ENCODE measurements at places on chromosomes 2 and 18.

DNA sequence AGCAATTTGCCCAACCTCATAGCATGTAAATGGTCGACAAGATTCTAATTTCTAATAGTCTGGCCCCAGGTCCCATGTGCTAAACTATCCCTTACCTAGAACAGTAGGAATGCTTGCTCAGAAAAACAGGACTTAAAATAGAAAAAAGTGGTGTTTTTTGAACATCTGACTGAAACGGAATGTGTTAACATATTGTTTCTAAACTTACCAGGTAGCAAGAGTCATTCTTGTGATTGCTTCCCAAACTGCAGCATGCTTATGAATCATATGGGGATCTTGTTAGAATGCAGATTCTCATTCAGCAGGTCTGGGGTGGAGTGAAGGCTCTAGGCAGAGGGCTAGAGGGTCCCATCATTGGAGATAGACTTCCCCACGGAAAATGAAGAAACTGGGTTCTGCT, 5.8 kb upstream of the SLC20A1 start:
- no peak for DNase-seq

DNA sequence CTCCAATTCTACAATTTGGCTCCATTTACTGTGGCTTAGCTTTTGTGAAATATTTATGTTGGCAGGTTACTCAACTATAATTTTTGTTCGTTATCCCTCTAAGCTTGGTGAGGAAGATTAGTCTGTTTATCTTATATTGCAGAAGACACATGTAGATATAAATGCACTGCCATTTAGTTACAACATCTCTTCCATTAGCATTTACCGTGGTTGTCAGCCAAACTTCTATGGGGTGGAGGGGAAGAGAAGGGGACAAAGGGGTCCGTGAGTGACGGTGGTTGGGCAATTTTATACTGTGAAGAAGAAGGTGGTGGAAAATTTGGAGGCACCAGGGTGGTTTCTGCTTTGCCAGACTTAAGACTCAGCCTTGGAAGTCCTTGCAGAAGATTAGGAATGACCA, 117.6 kb upstream of the CXCR4 start:
- no peak for DNase-seq

DNA sequence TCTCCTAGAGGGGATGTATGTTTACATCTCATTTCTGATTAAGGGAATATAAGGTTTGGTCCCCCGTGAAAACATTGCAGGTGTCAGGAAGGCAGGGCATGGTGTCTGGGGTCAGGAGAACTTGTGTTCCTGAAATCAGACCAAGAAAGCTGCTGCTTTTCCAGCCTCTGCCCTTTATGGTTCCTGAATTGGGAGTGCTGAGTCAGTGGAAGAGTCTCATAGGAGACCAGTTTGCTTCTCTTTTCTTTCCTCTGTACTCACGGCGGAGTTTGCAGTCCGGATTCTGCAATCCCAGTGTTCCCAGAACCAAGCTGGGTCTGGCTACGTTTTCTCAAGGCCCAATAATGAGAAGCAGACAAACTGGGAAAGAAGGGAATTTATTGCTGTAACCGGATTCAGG, 5.1 kb upstream of the MARCO start:
- no peak for DNase-seq

GRCh38 chr2:1862608-1863280, 118.4 kb upstream of the PXDN start:
- no peak for DNase-seq

DNA sequence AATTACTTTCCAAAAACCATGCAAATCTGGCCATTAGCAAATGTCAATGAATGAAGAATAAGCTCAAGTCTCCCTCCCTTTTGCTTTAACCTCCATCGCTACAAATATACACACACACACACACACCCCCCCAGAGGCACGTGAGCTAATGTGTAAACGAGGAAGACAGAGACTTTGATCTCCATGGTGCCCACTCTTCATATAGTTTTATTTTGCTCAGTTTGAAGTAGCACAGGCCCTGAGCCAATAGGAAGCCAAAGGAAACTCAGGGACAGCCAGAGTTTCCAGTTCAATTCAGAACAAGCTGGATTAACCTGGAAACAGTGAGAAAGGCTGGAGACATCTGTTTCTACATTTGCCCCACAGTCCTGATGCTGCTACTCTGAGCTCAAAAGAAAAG, 248.4 kb upstream of the MEIS1 start:
- no peak for DNase-seq

DNA sequence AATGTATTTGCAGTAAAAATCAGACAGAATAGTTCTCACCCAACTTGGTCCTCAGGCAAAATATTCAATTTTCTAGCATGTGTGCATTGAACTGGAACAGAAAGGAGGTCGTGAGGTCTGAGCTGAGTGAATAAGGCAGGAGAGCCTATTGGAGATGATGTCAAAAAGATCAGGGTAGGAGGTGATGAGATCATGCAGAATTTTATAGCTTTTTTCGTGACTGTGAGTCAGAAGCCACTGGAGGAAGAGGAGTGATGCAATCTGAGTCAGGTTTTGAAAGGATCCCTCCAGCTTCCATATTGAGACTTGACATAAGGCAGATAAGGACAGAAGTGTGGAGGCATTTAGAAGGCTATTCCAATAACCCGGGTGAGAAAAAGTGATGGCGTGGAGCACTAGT, 299.5 kb upstream of the SOX11 start:
- no peak for DNase-seq

GRCh38 chr2:3041841-3042600, 335.6 kb downstream of the EIPR1 start:
- no peak for DNase-seq

DNA sequence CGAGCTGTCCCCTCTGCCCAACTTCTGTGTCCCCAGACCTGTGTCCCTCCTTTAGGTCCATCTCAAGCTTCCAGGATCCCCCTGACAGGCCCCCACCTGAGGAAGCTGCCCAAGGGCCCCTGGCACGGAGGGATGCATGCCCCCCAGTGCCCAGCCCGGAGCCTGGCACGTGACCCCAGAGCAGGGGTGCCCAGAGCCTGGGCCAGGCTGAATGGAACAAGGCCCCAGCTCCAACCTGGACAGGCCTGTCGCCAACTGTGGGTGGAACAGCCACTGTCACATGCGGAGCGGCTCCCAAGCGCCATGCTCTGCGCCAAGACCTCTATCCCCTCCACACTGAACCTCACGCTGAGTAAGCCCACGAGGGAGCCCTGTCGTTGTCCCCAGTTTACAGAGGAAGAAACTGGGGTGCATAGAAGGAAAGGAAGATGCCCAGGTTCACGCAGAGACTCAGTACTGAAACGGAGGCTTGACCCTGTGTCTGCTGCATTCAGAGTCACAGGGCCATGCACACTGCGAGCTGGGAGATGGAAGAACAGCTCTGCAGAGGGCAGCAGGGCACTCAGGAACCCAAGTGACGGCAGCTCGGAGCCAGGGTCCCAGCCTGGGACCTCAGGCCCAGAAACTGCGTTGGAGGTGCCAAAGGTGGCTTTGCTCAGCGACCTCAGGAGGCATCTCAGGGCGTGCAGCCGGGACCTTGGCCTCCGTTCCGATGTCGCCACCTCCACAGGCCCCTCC, 5.5 kb upstream of the ECEL1 start:
- DNase-seq: no peak

- no peak for DNase-seq
Observed at GRCh38 chr2:143279672-143280071, 150.5 kb downstream of the ARHGAP15 start.

DNA sequence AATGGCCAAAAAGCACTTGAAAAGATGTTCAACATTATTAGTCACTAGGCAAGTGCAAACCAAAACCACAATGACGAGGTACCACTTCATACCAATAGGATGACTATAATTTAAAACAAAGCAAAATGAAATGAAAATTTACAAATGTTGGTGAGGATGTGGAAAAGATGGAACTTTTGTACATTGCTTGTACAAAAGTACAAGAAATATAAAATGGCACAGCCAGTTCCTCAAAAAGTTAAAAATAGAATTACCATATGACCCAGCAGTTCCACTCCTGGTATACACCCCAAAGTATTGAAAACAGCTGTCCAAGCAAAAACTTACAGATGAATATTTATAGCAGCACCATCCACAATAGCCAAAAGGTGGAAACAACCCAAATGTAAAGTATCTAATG, 107.8 kb upstream of the XPO1 start:
- DNase-seq: no peak

DNA sequence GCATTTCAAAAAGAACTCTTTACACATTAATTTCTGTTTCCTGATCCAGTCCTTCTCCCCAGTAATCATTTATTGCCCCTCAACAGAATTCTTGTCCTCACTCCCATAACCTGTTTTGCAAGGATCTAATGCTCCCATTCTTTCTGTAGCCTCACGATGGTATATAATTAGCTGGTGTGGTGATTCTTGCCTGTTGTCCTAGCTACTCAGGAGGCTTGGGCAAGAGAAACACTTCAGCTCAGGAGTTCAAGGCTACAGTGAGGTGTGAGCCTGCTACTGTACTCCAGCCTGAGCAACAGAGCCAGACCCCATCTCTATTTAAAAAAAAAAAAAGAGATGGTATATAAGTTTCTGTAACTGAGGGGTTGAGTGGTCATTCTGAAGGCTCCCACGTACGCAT, 7.7 kb upstream of the TRAPPC8 start:
- no peak for DNase-seq

DNA sequence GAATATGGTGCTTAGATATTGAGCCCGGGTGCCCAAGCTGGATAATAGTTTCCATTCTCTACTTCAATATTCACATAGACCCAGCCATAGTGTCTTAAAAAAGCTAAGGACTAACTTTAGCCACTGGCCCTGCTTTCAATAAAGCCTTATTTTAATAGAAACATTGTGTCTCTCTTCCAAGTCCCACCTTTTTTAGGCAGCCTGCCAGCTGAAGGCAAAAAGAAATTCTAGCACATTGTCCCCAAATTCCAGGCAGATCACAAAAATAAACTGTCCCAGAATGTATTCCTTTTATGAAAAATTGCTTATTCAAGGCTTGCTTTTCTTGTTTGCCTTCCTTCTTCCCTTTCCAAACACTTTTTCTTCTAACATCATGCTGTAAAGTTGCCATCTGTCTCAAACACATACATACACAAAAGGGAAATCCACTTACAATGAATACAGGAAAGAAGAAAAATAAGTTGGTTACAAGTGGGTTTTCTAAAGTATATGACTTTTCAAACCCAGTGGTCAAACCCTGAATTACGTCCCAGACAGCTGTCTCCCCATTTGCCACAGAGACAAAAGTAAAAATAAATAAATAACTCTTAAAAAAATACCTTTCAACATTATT, 778.5 kb downstream of the BCL11A start:
- DNase-seq: no peak

GRCh38 chr2:170943041-170943440, 14.0 kb downstream of the GORASP2 start:
- DNase-seq: no peak

DNA sequence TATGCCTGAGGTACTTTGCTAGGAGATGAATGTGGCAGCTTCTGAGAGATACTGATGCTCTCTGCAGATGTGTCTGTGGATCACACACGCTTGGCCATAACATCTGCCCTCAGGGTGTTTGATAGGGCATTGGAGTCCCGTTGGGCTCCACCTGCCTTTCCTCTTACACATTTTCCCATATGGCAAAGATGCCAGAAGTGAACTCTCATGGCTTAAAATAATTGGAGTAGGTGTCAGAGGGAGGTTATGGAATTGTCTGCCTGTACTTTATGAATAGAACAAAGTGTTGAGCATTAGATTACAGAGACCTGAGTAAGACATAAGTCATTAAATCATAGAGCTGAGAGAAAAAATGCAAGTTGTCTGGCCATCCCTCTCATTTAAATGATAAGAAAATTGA, 75.3 kb upstream of the PNPT1 start:
- DNase-seq: no peak

DNA sequence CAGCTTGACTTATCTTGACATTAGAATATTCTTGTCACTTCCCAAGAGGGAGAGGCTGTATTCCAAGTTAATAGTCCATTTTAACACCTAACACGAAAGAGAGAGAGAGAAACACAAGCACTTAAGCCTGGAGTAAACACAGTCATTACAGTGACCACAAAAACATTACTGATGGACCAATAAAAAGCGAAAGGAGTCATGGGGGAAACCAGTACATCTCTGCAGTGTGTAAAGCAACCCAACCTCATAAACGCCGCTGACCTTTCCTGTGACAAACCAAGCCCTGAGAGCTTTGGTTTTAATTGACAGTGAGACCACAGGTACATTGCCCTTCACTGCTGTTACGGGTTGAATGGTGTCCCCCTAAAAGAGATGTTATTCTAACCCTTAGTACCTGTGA, 78.3 kb downstream of the SMAD4 start:
- no peak for DNase-seq

DNA sequence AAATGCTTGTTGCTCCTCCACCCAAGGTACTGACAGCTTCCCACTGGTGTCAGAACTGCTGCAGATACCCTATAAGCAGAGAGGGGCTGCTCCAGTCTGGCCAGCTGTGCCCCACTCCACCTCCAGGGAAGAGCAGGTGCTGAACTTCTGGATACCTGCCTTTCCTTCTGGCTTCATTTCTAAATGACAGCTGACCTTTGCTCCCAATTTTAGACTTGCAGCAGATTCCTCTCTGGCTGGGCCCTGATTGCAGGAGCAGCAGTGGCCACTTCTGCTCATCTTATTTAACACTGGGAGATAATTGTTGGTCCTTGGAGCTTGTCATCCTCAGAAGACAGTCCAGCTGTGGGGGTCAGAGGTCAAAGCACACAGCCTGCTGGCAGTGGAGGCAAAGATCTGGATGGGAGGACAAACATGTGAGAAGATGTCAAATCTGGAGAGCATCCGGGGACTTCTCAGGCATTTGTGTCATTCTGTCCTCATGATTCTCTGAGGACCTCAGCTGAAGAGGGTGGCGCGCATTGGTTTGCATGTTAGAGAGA, 38.9 kb downstream of the SETBP1 start:
- DNase-seq: no peak

DNA sequence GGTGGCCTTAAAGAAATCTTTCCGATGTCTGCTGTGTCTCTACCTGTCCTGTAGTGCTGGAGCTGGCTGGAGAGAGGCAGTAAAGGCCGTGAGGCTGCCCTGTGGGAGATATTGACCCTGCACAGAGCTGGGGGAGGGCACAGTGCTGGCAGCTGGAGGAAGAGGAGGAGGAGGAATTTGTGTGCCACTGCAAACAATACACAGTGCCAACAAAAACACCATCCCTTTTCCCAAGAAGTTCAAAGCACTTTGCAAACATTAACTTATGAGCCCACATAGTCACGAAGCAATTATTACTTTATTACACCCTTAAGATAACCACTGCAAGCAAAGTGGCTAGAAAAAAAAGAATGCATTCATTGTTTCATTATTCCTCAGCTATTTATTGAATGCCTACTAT, 45.0 kb upstream of the CYTIP start:
- no peak for DNase-seq

DNA sequence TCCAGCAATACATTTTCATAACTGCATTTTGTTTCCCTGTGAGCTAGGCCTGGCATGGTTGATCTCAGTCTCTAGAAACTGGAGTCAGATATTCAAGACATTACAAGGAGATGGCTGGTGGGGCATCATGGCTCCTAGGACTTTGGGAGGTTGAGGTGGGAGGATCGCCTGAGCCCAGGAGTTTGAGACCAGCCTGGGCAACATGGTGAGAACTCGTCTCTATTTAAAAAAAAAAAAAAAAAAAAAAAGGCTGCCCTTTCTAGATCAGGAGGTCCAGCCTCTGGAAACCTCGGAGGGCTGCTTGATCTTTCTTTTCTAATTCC, 362 bp upstream of the VAMP8 start:
- no peak for DNase-seq

GRCh38 chr2:45681675-45682074, 30.2 kb downstream of the PRKCE start:
- DNase-seq: no peak
